ENCODE measurements at places on chromosomes 13 and 19. TPM values are rescaled to one million over a fixed set of nuclear protein-coding genes. Genes with fewer than 3 reads are reported as not detected.
A peak's percentile ranks its signal among the peaks of the same experiment; 100 is the strongest.

GRCh38 chr19:48737360-48737998 lies 2.9 kb downstream of the RASIP1 start:
- DNase-seq, result peak; percentile 78

DNA sequence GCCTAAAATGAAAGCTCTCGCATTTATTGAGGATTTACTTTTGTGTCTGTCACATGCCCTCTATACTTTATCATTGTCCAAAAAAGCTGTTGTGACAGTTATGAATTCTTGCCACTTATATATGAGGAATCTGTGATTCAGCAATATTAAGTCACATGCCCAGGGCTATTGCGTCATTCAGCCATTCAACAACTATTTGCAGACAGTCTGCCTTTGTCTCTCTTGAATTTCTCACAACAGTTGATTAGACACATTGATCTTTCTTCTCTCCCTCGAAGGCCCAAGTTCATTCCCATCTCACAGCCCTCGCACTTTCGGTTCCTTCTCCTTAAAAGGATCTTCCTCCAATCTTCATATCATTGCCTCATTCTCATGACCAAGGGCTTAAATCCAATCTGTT lies 342.6 kb downstream of the MZT1 start:
- no peak for DNase-seq

GRCh38 chr13:44244288-44244687 lies 129.3 kb upstream of the SERP2 start:
- no peak for DNase-seq

DNA sequence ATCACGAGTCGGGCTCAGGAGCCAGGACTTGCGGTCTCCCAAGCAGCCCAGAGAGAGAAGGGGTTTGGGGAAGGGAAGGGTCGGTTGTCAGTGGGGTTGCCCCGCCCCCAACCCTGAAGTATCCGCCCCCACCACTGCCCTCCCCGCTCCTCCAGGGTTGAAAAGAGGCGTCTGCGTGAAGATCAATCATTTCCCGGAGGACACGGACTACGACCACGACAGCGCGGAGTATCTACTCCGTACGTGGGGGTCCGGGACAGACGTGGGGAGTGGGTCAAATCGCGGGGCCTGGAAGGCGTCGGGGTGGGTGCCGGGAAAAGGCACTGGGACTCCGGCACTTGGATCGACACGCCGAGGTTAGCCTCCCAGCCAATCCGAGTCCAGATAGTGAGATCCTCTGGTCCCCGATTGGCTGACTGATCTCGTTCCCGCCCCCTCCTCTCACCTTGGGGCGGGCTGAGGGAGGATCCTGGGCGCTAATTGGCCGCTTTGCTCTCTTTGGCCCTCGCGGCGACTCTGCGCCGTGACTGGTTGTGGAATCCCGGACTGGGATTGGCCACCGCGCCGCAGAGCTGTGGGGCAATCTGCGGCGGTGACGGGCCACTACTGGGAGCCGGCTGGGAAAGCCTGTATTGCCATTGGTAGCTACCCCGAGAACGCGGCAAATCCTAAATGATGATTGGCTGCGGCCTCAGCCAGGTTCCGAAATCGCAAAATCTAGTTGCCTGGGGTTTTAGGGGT lies 13.3 kb upstream of the CACNG6 start:
- no peak for DNase-seq

GRCh38 chr13:25064396-25064795 lies 31.5 kb upstream of the PABPC3 start:
- no peak for DNase-seq

Gene FBXO17
- 32.7 TPM for total RNA-seq

Gene ACP7
- not detected for total RNA-seq

Gene METTL21C
- not detected for total RNA-seq

Gene LILRA6
- total RNA-seq, result 1.8 TPM

Gene GTF3A
- 41.0 TPM for total RNA-seq

Gene SLC15A1
- not detected for total RNA-seq
